Activated CD8-positive, alpha-beta memory T cell treated with anti-CD3 and anti-CD28 coated beads for 1 hour (primary cell): ENCODE measurements at places on chromosomes 6 and 20.

- peak; percentile 23 for DNase-seq
Measured at GRCh38 chr6:28896505-28897368, 27.0 kb downstream of the TRIM27 start.

DNA sequence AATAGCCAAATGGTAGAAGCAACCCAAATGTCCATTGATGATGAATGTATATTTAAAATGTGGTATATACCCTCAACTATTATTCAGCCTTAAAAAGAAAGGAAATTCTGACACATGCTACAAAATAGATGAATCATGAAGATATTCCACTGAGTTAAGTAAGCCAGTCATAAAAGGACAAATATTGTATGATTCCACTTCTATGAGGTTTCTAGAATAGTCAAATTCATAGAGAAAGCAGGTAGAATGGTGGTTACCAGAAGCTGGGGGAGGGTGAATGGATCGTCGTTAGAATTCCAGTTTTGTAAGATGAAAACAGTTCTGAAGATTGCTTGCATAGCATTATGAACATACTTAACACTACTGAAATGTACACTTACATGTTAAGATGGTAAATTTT, 214.3 kb upstream of the MYLIP start:
- no peak for DNase-seq

DNA sequence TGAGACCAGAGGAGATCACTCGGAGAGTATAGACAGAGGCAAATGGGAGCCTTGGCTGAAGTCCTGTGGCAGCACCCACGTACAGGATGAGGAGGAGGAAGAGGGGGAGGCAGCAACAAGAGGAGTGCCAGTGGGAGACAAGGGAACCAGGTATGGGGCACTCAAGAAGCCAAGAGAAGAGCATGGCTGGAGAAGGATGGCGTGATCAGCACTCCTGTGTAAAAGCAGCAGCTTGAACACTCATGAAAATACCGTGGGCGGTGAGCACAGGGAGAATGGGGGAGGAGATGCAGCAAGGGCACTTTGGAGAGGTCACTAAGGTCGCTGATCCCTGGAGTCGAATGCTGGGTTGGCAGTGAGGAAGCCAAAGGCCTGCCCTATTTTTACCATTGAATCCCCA, 51.2 kb upstream of the PRND start:
- no peak for DNase-seq

GRCh38 chr6:133894795-133895358, 6.0 kb downstream of the TCF21 start:
- DNase-seq, result no peak

GRCh38 chr6:44052419-44053023, 74.7 kb downstream of the MRPL14 start:
- no peak for DNase-seq

GRCh38 chr20:39553120-39553519, 591.0 kb downstream of the DHX35 start:
- no peak for DNase-seq

GRCh38 chr6:140844167-140844566, 1288.6 kb upstream of the GJE1 start:
- DNase-seq, result no peak

DNA sequence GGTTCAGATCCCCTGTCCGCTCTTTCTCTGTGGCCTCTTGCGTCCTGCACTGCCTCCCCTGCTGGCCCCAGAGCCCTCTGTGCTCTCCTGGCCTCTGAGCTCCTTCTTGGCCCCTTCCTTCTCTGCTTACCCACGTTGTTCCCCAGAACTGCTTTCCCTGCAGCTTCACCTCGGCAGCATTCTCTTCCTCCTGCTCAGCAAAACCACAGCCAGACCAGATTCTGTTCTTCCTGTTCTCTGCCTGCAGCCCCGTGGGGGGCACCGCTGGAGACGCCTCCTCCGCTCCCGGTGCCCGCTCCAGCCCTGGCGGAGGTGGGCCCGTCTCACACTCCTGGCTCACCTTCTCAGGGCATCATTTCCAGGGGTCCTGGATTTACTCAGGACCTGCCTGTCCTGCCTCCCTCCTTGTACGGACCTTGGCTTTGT, 59.7 kb downstream of the TCP11 start:
- DNase-seq, result no peak

- DNase-seq, result no peak
Measured at GRCh38 chr6:99608059-99608885, 1.6 kb downstream of the PRDM13 start.

DNA sequence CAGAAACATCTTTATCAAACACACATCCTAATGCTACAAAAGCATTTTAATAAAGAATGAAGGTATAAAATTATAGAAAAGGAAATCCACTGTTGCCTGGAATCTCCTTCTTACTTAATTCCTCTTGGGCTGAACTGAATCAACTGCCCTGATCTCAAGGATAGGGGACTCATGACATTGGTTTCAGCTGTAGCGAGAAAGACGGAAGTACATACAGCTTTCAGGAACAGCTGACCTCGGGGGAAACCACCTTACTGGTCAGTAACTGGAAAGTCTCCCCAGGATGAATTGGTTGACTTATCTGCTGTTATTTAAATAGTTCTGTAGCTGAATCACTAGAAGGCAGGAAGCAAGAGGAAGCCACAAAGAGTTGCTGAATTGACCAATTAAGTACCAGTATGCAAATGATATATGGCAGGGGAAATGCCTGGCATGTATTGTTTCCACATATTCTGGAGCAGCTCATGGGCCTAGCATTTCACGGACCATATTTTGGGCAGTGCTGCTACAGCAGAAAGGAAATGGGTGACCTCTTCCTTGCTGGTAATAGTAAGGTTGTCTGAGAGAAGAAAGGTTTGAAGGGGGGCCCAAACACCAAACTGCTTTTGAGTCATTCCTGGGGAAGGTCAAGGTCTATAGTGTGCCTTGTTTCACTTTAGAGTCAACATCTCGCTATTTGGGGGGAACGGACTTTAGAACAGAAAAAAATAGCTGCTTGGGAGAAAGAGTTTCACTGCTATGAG, 43.7 kb upstream of the MAP7 start:
- no peak for DNase-seq

- no peak for DNase-seq
Measured at GRCh38 chr20:33789109-33789857, 21.9 kb upstream of the CHMP4B start.

DNA sequence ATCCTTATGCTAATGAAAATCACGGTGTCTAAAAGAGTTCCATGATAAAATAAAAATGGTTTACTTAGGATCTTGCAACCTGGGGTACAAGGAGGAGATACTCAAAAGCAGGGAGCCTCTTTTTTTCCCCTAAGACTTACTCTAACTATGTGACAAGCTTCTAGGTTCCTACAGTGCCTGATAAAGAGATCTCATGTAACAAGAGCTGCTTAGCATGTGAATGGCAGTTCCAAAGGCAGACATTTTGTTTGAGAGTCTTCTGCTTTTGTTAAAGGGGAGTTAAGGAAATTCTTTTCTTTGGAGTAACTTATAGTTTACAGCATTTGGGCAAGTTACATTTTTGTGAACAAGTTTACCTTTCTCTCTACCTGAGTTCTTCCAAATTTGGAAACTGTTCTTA, 945.8 kb upstream of the ADGRB3 start:
- DNase-seq, result no peak

DNA sequence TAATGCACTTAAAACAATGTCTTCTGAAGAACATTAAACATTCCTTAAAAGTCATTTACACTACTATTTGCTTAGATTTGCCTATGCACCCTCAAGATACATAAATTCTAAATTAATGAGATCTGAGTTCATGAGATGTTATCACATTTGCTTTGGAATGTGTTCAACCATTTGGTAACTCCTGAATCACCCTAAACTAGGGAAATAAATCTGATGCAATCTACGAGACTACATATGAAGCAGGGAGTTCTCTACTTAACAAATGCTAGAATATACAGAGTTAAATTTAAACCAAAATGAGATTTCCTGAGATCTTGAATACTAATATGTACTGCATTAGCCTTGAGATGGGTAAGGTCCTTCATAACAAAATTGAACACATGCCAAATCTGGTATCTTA, 170.1 kb downstream of the CLIC5 start:
- DNase-seq, result no peak

GRCh38 chr20:62269871-62270270, 31.6 kb downstream of the OSBPL2 start:
- DNase-seq, result no peak
